ENCODE measurements at places on chromosomes 2 and 18.

GRCh38 chr18:58947136-58947732, 82.6 kb downstream of the ZNF532 start:
- no peak for DNase-seq

GRCh38 chr2:177547122-177547521, 154.5 kb downstream of the AGPS start:
- DNase-seq, result no peak

DNA sequence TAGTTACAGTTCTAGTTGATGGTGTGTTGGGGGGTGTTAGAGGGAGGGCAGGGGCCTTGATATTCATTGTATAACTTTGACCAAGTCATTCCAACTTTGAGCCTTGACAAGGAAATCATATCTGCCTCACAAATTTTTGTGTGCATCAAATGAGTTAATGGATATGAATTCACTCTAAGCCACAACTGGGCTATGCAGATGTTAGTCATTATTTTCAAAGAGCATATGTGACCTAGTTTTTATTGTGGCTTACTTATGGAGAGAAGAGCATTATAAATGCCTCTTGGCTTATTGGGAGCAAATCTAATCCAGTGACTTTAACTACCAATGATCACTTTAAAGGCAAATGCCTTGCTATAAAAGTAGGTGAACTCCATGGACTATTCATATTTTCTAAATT, 250.2 kb downstream of the LPIN1 start:
- no peak for DNase-seq

DNA sequence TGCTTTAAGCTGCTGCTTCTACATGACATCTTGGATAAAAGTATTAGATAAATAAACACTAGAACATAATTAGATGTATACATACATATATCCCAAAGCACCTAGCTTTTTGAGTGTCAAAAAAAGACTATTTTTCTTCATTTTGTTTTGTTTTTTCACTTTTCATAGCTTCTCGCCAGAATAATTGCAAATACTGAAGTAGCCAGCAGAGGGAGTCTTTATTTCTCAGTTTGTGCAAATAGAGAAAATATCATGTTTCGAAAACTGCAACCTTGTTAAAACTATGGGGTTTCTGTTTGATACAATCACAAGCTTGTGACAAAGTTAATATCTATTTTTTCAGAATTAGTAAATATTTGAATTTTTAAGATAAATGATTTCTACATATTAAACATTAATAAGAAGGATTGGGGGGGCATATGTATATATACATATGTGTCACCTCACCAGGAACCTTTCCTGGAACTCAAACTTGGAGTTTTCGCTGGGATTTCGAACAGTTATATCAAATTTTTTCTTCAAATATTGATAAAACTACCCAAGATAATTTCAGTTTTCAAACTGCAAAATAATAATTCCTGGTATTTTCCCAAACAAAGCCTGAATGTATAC, 61.0 kb downstream of the GRB14 start:
- no peak for DNase-seq

DNA sequence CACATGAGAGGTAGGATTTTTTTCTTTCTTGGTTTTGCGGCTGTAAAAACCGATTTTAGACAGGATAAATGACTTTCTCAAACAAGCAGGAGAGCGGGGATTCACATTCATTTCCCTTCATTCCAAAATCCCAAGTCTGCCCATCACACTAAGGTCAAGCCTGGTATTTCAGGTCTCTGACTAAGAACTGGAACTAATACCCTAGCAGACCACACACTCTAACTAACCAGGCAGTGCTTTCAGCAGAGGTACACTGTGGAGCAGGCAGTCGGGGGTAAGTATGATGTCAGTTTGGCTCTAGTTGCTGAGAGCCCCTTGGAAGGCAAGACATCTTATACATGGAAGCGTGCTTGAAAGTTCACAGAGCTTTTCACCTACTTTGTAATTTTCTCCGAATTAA, 128.1 kb upstream of the LHCGR start:
- DNase-seq, result no peak

DNA sequence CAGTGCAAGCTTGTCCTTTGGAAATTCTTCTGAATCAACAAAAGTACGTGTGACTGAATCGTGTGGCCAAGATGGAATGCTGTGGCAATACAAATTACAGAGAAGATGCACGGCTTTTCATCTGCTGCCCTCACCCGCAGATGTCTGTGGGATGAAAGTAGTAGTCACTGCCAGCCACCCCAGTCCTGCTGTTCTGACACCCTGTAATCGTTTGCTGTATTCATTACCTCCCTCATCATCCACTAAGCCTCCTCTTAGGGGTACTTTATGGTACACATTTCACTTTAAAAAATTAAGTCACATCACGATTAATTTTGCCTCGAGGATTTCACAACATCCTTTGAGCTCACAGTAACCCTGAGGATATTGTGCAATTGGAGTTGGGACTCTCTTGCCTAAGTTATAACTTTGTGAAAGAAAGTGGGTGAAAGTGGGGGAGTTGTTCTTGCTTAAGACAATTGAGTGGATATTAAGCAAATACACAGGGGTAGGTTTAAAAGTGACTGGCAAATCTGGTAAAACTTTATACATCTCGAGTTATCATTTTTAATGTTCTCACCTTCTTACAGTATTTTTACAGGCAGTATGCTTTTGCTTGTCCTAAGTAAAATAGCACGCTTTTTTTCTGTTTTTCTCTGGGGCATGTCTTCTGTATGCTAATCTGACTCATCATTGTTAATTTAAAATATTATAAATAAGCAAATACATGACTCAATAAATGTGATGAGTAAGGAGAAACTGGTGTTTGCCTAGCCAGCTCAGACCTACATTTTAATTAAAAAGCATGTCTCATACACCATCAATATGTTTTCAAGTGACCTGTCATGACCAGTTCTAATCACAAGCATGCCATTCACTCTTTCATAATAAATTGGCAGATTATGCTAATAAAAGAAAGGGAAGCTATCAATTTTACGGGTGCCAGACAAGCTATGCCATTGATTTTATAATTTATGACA, 680.9 kb downstream of the IRS1 start:
- DNase-seq, result no peak

DNA sequence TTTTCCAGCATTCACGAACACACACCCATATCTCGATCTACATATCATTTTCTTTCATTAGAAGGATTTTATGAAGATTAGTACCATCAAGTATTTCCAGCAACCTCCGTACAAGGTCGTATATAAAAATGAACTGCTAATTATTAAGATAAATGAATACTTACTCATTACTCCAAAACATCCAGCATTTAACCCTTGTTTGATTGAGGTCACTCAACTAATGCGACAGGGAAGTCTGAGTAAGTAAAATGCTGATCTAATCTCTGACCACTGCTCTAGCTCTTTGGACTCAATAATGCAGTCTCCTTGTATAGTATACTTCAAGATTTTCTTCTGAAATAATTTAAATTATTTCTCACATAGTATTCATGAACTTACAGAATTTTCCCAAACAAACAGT, 2.0 kb downstream of the ABHD3 start:
- DNase-seq, result no peak

GRCh38 chr18:22742409-22742808, 190.7 kb upstream of the RBBP8 start:
- no peak for DNase-seq

DNA sequence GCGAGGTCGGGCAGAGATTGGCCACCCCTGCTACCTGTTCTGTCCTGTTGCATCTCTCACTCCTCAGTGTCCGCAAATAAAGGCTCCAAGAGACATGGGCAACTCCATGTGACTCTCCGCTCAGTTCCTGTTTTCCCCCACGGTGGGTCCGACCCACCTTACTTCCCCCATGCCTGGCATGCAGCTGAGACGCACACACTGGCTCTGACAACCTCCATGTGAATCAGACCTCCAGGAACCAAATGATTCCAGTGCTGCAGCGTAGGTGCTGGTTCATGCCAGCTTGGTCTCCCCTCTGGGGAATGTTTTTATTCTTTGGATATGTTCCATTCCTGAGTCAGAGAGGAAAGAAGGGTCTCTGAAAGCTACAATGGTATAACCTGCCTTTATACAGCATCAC, 221.5 kb downstream of the SH3RF3 start:
- no peak for DNase-seq

DNA sequence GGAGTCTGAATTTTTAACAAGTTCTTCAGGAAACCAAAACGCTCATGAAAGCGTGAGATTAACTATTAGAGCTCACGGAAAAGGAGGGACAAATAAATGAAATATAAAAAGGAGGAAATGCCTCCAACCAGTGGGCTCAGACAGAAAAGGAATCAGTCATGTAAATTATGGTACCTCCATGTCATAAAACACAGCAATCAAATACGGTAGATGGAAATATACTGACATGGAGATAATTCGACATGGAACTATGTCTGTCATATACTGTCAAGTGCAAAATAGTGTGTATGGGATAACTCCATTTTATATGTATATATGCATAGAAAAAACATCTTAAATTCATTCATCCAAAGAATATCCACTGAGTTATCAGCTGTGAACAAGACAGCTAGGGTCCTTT, 25.9 kb upstream of the CTLA4 start:
- DNase-seq, result no peak

DNA sequence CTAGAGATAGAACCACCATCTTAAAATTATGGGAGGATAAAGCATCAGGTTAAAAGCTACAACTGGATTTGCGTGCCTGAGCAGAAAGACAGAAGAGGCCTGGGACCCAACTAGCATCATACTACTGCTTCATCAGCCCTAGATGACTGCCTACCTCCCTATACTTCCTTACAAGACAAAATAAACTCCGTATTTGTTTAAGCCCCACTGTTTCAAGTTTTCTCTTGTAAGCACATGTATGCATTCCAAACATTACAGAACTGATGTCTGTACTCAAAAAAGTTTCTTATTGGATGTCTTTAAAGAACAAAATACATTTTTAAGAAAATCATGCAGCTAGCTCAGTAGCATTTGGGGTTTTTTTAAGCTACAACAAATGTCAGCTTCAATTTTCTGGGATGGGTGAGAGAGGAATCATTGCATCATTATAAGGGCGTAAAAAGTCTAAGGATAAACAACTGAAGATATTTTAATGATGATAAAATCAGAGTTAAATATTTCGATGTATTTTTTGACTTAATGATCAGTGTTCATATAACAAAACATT, 213.1 kb downstream of the EXOC6B start:
- no peak for DNase-seq

GRCh38 chr2:128409326-128410034, 90.8 kb upstream of the HS6ST1 start:
- DNase-seq, result no peak

DNA sequence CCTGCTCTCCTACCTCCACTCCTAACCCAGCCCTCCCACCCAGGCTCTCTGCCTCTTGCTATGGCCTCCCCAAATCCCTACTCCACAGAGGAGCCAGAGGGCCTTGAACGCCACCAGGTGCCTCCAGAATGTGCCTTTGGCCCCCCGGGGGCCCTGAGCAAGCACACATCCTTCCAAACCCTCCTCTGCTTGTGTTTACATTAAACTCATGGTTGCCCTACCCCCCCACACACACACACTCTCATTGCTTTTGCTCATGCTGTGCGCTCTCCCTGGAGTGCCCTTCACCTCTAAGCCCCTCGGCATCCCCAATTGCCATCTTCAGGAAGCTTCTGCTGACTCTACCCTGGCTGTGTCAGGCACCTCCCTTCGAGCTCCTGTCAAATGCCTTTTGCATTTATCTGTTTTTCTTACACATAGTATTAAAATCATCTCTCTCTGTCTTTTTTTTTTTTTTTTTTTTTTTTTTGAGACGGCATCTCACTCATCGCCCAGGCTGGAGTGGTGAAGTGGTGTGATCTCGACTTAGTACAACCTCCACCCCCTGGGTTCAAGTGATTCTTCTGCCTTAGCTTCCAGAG, 16.3 kb upstream of the TET3 start:
- DNase-seq, result no peak

- no peak for DNase-seq
Measured at GRCh38 chr2:9535177-9535576, 20.5 kb downstream of the ADAM17 start.

- no peak for DNase-seq
Measured at GRCh38 chr18:55240978-55241377, 281.7 kb upstream of the CCDC68 start.

DNA sequence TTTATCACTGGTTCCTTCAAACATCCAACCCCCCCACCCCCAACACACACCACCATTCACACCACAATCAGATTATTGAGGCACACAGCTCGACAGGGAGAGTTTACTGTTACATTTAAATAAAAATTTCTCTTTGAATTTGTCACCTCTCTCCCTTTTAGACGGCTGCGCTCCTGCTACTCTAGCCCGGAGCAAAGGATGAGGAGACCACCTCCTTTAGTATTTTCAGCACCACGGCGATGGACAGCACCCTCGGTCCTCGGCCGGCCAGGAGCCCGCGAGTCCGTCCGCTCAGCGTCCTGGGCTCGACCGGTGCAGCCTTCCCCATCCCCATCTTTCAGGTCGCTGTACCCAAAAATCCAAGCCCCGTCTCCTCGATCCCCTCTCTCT, 892 bp downstream of the CELF4 start:
- DNase-seq, result no peak

DNA sequence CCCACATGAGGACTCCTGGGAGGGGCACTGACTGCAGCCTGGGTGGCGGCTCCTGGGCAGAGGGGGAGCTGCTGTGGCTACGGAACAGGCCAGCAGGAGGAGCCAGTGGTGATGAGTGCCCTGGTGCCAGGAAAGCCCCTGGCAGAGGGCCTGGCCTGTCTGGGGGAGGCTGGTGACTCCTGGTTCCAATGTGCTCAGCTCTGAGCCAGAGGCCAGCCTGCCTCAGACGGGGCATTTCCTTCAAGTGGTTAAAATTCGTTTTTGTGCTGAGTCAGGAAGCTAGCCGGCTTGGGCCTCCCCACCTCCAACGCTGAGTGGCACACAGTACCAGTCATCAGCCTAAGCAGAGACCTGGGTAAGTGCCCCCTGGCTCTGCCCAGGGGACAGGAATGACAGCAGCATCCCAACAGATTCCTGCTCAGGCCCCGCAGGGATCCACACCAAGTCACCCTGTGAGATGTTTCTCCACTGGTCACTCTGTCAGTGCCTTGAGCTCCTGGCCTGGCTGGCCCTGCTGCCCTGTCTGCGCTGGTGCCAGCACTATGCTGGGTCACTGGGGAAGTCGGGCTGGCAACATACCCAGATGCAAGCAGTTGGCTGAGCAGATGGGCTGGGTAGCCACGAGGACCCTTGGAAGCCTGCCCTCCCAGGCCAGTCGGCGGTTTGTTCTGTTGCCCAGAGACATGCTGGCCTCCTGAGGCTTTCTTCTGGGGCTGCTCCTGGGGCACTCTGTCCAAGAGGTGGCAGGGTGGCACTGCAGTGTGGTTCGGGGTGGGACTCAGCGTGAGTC, 7.1 kb upstream of the KLF11 start:
- DNase-seq, result peak; percentile 14

- DNase-seq, result no peak
Measured at GRCh38 chr2:208256192-208256782, 1.4 kb upstream of the IDH1 start.

DNA sequence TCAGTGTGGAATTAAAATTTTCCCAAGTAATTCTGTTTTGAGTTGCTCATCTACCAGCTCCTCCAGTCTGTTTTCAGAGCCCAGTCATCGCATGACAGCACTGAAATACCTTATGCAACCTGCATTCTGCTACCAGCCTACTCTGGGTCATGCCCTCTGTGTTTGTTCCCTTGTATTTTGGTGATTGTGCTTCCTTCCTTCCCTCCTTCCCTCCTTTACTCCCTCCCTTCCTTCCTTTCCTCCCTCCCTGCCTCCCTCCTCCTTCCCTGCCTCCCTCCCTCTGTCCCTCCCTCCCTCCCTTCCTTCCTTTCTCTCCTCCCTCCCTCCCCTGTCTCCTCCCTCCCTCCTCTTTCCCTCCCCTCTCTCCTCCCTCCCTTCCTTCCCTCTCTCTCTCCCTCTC, 289.6 kb downstream of the CDH2 start:
- DNase-seq, result no peak

GRCh38 chr2:24507549-24507948, 16.5 kb downstream of the NCOA1 start:
- DNase-seq, result no peak

Measured in stimulated activated CD8-positive, alpha-beta memory T cell treated with anti-CD3 and anti-CD28 coated beads, Interleukin-4, amount 100 ng/mL, for 4 hours (primary cell).